Skeletal muscle cell (primary cell): ENCODE measurements at places on chromosomes 7 and 10.

- no peak for DNase-seq
These were observed 6.9 kb downstream of the FRAT2 start for GRCh38 chr10:97327348-97328294.

GRCh38 chr7:135811506-135811905 lies 62.9 kb upstream of the FAM180A start:
- no peak for DNase-seq

- DNase-seq = no peak
These were observed 125.2 kb downstream of the MAD1L1 start for GRCh38 chr7:2107386-2108070.

DNA sequence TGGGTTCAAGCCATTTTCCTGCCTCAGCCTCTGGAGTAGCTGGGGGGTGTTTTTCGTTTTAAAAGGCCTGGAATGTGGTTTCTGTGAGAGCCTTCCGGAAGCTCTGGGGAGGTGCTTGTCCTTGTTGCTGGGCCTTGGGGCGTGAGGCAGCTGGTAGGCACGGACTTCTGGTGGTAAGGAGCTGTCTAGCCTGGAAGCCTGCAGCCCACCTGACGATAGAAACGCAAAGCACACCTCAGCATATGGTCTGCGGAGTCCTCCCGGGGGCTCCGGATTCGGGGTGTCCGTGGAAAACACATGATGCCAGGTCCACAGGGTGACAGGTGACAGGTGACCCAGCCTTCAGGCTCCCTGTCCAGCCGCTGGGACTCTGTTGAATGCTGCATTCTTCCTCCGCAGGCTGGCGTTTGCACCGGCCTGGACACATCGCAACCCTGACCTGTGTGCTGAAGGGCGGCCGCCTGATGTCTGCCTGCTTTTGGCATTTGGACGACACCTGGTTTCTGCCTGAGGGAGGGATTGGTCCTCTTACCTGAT lies 37.3 kb downstream of the INPP5A start:
- no peak for DNase-seq

DNA sequence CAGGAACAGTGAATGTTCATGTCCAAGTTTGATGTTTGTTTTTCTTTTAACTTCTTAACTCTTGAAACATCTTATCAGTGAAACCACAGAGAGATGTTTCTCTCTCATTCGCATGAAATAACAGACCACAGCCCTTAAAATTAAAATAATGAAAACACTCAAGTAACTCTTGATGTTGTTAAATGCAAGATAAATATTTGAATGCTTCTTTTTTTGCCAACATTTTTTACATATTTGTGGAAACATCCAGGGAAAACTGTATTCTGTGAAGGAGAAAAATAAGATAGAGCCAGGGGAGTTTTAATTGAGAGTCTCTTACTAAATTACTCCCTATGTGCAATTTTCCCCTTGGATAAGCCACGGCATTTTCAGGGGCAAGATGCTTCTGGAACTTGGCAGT lies 361.8 kb upstream of the MGMT start:
- no peak for DNase-seq

- no peak for DNase-seq
These were observed 393.4 kb downstream of the SORCS1 start for GRCh38 chr10:106771154-106771553.

DNA sequence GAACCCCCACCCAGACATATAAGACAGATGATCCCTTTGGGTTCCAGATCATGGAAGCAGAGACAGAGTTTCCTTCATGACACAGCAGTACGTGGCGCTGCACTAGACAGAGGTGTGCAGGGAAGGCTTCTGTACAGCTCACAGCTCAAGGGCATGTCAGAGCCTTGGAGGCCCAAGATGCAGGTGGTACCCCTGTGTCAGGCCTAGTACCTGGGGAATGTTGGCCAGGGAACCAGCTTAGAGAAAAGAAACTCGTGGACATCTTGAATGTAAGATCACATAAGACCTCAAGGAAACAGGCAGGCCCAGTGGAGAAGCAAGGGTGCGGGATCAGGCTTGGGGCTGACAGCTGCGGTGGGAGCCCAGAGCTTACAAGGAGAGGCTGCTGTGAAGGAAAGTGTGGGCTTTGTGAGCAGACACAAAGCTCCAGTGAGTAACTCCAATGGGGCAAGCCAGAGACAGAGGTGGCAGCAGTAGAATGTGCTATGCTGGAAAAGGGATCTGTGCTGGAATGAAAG lies 91.4 kb downstream of the WDFY4 start:
- DNase-seq = no peak

GRCh38 chr10:49679480-49679893 lies at the start of gene C10orf53:
TSS of gene C10orf53 (plus strand) at chr10:49679651. CDS start at chr10:49679698, 47 bp downstream.
- no peak for DNase-seq

DNA sequence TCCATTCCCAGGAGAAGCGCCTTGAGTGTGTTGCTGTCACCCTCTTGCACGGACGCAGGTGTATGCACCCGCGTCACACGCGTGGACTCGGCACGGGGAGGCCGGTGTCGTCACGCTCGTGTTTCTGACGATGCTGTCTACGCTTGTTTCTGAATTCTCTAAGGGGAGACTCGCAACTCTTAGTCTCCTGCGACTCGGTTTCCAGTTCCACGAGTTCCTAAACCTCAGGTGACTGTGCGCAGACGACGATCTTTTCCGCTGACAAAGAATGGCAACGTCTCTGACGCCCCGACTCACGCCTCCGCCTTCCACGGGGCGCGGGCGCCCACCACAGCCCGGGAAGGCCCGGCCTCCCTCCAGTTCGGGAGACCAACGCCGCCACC lies 579 bp downstream of the IDI1 start:
- DNase-seq = no peak

GRCh38 chr7:115271332-115272235 lies 349.7 kb downstream of the MDFIC start:
- DNase-seq = peak; percentile 62

GRCh38 chr7:155461631-155462030 lies 3.7 kb downstream of the EN2 start:
- no peak for DNase-seq

DNA sequence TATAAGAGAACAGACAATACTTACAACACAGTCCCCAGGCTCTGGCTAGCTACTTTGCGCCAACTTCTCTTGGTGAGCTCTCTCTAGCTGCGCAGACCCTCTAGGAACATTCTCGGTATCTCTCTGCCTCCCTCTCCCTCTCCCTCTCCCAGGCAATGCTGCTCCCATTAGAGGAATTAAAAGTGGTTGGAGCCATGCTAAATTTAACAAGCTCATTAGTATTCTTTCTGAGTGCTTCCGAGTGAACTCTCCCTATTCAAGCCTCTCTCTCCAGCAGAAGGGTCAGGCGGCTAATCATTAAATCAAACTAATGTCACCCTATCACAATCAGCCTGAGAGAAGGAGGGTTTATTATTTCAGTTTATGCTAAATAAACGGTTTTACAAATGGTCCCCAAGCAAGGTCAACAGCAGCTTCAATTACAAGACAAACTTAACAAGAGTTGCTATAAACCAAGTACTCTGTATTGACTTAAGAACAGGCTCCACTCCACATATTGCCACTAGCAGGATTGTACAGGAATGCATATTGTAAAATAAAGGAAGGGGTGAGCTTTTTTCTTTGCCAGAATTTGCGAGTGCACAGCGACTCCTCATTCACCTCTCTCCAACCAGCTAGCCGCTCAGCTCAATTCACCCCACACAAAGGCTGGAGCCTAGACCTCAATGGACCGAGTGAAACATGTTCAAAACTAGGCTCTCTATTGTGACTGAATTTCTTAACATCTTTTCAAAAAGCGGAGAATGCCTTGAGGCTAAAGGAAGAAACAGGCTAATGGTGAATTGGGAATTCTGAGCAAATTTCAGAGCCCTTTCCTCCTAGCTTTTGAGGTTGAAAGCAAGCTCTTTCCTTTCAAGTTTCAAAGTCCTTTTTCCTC lies 84.4 kb downstream of the GLI3 start:
- DNase-seq = no peak

DNA sequence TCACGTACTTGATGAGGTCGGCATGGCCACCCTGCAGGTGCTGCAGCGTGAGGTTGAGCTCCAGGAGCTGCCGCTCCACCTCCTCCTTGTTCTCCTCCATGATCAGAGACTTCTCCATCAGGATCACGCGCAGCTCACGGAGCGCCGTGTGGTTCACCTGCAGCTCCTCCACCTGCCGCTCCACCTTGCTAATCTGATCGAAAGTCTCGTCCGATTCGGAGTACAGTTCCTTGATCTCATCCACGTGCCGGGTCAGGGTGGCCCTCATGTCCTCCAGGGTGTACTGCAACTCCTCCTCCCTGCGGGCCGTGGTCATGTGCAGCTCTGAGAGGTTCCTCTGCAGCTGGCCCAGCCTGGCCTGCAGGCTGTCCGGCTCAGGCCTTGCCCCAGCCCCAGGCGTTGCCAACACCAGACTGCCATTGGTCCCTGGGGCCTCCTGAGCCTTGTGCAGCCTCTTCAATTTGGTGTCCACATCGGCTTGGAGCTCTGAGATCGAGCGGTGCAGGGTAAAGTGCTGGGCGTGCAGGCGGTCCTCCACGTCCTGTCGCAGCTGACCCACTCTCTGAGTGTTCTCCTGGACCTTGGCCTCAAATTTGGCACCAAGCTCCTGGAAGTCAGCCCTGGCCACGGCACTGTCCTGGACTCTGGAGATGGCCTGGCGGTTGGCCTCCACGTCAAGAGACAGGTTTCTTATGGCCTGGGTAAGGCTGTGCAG lies 13.9 kb downstream of the MMRN2 start:
- no peak for DNase-seq

- DNase-seq = no peak
These were observed 83.4 kb upstream of the BMPER start for GRCh38 chr7:33821970-33822369.
